CMK (cell line): ENCODE measurements at places on chromosomes 13 and 19.

DNA sequence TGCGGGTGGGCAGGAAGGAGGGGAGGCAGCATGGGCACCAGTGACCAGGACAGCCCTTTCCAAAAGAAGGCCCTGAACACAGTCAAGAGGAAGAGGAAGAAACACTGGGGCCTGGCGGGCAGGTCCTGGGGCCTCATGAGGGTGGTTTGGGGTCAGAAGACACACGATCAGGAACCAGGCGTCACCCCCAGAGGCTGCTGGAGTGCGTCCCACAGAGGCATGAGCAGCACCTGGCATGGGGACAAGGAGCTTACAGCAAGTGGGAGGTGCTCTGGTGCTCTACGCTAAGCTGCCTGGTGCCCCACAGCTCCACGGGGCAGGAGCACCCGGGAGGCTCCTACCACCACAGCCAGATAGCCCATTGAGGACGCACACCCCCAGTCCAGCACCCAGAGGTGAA lies 20.0 kb downstream of the ELL start:
- DNase-seq = no peak

GRCh38 chr19:56110515-56111448 lies 10.3 kb downstream of the ZNF787 start:
- DNase-seq = no peak

GRCh38 chr13:110316196-110316595 lies 9.1 kb downstream of the COL4A2 start:
- no peak for DNase-seq

- peak; percentile 87 for DNase-seq
These were observed 2.7 kb downstream of the DACH1 start for GRCh38 chr13:71864094-71864985.

GRCh38 chr19:40908976-40909375 lies 26.9 kb upstream of the CYP2A7 start:
- no peak for DNase-seq

GRCh38 chr13:33112766-33113165 lies 96.5 kb downstream of the KL start:
- DNase-seq = no peak

DNA sequence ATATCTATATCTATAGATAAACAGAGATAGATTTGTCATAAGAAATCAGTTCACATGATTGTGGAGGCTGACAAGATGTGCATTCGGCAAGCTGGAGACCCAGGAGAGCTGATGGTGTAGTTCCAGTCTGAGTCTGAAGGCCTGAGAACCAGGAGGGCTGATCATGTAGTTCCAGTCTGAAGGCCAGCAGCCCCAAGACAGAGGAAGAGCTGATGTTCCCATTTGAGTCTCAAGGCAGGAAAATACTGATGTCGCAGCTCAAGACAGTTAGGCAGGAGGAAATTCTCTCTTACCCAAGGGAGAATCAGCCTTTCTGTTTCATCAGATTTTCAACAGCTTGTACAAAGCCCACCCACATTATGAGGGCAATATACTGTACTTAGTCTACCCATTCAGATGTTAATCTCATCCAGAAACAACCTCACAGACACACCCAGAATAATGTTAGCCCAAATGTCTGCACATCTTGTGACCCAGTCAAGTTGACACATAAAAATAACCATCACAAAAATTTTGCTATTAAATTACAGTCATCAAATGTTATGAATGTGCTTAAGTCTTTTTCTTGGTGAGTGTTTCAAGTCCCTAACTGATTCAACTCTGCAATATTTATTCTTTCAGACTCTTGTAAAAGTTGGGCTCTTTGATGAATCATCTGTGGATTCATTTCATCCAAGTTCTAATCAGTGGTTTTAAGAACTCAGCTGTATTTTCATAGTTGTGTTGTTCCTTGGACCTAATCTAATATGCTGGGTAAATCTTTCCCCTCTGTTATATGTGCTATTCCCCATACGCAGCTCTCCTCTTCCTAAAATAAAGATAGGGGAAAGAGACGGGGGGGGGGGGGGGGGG lies 22.7 kb upstream of the LRCH1 start:
- no peak for DNase-seq

DNA sequence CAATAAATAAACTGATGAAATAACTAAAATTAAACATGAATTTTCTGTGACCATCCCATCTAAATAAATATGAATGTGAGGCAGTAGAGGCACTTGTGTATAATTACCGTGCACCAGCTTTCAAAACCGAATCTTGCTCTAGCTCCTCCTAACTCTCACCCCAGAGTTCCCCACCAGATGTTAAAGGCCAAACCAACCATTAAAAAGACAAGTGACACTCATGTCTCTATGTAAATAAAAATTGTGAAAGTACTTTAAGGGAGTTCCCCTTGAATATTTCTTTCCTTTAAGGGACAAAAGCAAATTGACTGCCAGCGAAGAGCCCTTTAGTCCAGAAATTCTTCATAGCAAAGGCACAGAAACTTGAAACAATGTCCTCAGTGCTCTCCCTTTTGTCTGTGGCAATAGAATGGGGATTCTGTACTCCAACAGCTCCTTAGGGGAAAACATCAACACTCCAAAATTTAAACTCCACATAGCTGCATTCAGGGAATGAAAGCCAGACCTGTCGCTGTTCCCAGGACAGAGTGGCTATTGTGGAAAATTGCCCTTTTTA lies 101.7 kb upstream of the SOX21 start:
- DNase-seq = no peak

DNA sequence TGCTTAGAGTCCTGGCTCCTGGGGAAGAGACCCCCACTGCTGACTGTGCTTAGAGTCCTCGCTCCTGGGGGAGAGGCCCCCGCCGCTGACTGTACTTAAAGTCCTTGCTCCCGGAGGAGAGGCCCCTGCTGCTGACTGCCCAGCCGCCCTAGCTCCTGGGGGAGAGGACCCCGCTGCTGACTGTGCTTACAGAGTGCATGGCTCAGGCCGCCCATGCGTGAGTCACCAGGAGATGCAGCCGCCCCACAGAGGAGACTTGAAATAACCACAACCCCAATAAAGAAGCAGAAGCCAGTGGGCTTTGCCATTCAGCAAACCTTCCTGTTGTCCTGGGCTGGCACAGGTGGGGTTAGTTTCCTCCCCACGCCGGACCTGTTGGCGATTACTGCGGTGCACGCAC lies 79.2 kb upstream of the C13orf46 start:
- no peak for DNase-seq

GRCh38 chr13:111449041-111449440 lies 128.6 kb downstream of the TEX29 start:
- DNase-seq = no peak

DNA sequence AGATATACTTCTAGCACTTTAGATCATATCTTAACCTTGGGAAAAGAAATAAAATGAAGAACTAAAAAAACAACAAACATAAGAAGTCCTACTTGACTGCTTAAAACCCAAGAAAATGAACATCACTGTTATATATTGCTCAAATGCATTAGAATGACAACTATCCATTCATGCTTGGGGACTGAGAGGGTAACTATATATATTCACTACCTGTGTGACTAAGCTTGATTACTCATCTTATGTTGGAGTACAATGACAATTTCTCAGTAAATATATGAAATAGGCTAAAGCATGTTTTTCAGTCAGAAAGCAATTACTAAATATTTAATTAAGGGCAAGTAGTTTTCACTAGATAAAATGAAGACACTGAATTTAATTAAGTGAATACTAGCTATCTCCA lies 40.1 kb downstream of the ZC3H13 start:
- DNase-seq = no peak

- no peak for DNase-seq
These were observed 6.5 kb downstream of the KCTD4 start for GRCh38 chr13:45194081-45194939.

- DNase-seq = no peak
These were observed 746 bp downstream of the RAB3D start for GRCh38 chr19:11338569-11339253.

- no peak for DNase-seq
These were observed at the start of gene LILRB5 for GRCh38 chr19:54257116-54257480. Gene LILRB5, minus strand, starts transcription at chr19:54257273. Its CDS starts 80 bp downstream, at chr19:54257193.

DNA sequence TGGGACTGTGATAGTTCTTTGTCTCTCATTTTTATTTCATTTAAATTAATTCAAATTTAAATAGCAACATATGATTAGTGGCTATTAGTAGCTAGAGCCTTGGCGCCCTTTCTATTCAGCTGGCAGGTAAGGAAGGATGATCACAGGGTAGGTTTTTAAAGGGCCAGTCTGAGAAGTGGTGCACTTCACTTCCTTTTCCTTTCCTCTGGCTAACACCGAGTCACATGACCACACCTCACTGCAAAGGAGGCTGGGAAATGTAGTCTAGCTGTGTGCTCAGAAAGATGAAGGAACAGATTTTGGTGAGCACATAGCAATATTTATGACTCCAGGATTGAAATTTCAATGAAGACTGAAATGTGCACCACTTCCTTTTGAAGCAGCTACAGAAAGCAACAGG lies 128.7 kb downstream of the TSHZ3 start:
- peak; percentile 9 for DNase-seq

DNA sequence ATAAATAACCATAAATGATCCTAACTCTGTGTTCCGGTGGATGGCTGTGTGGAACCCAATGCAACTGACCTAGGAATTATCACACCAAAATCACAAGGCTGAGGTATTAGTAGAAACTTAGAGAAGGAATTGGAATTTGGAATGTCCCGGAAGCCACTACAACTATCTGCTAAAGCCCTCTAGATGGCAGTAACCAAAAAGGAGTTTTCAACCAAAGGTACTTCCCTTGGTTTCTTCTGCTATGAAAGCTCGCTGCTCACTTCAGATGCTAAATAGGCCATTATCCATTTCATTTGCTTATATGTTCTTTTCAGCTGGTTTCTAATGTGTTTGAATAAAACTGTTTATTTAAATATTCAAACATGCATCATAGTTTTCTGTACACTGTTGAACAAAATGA lies 1589.1 kb upstream of the SPRY2 start:
- DNase-seq = no peak

GRCh38 chr13:32031815-32032370 lies 319 bp downstream of the FRY start:
- no peak for DNase-seq

GRCh38 chr13:32045982-32046785 lies 14.6 kb downstream of the FRY start:
- DNase-seq = peak; percentile 39

- DNase-seq = peak; percentile 39
These were observed 7.2 kb downstream of the WDR18 start for GRCh38 chr19:991174-991931.

DNA sequence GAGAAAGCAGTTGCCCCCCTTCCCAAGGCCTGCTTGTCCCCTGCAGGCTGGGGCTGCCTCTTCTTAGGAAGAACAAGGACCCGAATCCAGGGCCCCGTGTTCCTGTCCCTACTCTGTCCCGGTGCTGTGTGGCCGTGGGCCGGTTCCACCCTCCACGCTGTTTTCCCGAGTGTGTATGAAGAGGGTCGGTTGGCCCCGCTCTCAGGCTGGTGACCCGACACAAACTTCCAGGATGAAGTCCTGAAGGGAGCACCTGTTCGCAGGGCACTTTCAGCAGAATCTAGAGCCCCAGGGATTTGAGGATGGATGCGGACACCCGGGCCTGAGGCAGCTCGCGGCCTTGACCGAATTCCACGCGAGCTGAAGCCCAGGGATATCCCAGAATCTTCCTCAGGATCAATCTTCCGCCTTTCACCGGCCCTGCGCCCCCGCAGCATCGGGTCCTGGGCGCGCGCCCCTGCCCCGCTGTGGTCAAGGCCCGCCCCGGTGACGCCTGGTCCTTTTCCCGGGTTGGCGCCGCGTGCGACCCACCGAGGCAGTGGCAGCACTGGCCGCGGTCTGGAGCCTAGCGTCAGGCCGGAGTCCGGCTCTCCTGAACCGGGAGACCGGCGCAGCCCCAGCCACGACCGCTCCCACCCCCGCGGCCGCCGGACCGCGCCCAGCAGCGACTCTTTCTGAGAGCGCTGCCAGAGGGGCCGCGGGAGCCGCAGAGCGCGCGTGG lies 528 bp upstream of the CHST8 start:
- no peak for DNase-seq

GRCh38 chr13:94056362-94056990 lies 423.0 kb downstream of the DCT start:
- no peak for DNase-seq

DNA sequence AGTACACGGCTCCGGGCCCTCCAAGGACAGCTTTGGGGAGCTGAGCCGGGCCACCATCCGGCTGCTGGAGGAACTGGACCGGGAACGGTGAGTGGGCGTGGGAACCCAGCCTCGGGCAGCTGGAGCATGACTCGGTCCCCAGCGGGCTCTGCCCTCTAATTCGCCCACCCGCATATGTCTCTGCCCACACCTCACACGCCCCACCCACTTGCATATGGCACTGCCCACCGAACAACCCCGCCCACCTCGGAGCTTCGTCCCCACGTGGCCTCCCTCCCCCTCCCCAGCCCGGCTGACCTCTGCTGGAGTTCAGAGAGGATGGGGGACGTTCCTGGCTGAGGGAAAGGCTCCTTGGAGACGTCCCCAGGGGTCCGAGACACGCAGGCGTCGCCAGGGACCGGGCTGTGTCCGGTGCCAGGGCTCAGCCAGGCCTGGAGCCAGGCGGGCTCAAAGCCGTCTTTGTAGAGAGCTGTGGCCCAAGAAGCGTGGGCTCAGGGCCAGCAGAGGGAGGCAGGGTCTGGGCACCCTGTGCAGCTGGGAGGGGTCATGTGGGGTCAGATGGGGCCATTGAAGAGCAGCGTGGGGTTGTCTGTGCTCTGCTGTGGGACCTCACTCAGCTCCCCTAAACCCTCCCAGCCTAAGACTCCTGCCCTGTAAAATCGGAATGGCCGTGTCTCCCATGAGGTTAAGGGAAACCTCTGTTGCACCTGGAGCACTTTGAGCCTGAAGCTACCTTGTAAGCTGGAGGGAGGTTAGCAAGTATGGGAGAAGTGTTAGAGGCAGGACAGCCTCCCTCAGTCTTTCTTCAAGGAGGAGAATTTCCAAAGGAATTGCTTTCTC lies 3.8 kb downstream of the APC2 start:
- DNase-seq = peak; percentile 52

GRCh38 chr13:97540696-97541095 lies 106.7 kb downstream of the RAP2A start:
- no peak for DNase-seq

DNA sequence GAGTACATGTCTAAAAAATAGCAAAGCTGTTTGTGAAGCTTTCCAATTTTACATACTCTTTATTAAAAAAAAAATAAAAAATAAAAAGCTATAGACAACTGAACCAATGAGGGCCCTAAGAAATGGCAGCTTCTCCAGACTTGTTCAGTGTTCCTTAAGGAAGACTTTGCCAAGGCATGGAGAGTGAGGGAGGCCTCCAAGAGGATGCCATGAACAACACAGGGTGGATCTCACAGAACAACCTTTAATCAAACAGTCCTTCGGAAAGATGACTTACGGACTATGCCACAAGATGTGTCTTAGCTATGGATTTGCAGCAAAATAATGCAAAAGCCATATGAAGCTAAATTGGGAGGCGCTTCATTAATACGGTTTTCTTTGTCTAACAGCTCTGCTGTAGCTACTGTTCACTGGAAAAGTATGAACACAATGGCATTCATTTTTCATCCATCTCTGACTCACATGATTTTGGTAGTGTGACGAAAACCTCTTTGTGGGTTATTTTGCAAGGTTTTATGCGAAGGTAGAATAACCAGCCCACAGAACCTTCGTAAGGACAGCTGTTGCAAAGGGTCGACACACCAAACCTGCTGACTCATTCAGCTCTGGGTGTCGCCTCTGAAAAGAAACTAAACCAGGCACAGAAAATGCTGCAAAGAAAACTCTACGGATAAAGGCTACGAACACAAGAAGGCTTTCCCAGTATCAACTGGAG lies 27.7 kb downstream of the EFNB2 start:
- no peak for DNase-seq

- peak; percentile 76 for DNase-seq
These were observed 43.3 kb downstream of the RFX2 start for GRCh38 chr19:6066661-6067646.

- peak; percentile 55 for DNase-seq
These were observed 13.9 kb upstream of the CACNG6 start for GRCh38 chr19:53977429-53977990.

- DNase-seq = no peak
These were observed 286.6 kb downstream of the COG6 start for GRCh38 chr13:39941911-39942551.
